Activated CD8-positive, alpha-beta memory T cell treated with anti-CD3 and anti-CD28 coated beads, Interleukin-2, amount 10 ng/mL, durations not matched to agents 7 days and 5 days (primary cell): ENCODE measurements at places on chromosomes 16 and 17. TPM values are rescaled to one million over a fixed set of nuclear protein-coding genes. Genes with fewer than 3 reads are reported as not detected.

Gene PLA2G10
- not detected for total RNA-seq

DNA sequence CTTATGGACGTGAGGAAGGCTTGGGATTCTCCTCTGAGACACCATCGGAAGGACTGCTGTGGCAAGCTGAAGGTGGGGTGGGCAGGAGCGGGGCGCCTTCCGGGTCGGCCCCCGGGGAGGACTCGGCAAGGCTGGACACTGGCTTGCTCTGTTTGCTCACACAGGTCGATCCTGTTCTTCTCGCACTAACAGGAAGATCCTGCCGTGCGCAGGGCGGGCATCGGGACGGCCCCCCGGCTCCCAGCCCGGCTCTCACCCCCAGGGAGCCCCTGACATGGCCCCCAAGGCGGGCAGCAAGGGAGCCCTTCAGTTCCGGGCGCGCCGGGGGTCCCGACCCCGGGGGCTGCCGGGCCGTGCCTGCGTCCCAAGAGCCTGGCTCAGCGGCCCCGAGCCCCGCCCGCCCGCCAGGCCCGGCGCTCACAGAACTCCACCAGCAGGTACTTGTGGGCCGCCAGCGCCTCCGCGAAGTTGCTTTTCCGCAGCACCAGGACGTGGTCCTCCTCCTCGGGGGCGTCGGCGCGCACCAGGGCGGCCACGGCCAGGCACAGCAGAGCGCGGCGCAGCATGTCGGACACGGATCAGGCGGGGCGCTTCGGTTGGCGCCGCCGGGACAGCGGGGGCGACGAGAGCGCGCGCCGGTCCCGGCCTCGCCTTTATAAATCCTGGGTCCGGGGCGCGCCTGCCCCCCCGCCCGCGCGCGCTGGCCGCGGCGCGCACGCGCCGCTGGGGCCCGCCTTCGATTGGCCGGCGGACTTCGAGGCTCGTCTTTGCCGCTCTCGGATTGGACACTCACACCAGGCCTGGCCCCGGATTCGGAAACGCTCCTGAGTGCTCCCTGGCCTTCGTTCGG, at the start of gene P4HB:
P4HB (minus strand) TSS at position 630 of the 850 bp plus-strand sequence; CDS start at position 566, 64 bp downstream.
- peak; percentile 57 for DNase-seq

- no peak for DNase-seq
Measured at GRCh38 chr17:64261417-64262145, 1.5 kb downstream of the TEX2 start.

- no peak for DNase-seq
Measured at GRCh38 chr16:72944757-72945485, 103.0 kb downstream of the ZFHX3 start.

- no peak for DNase-seq
Measured at GRCh38 chr16:55184052-55184451, 140.0 kb upstream of the IRX6 start.

- no peak for DNase-seq
Measured at GRCh38 chr17:57356719-57357391, 100.5 kb downstream of the MSI2 start.

GRCh38 chr17:80859002-80859941, 132.4 kb upstream of the CHMP6 start:
- DNase-seq = no peak

DNA sequence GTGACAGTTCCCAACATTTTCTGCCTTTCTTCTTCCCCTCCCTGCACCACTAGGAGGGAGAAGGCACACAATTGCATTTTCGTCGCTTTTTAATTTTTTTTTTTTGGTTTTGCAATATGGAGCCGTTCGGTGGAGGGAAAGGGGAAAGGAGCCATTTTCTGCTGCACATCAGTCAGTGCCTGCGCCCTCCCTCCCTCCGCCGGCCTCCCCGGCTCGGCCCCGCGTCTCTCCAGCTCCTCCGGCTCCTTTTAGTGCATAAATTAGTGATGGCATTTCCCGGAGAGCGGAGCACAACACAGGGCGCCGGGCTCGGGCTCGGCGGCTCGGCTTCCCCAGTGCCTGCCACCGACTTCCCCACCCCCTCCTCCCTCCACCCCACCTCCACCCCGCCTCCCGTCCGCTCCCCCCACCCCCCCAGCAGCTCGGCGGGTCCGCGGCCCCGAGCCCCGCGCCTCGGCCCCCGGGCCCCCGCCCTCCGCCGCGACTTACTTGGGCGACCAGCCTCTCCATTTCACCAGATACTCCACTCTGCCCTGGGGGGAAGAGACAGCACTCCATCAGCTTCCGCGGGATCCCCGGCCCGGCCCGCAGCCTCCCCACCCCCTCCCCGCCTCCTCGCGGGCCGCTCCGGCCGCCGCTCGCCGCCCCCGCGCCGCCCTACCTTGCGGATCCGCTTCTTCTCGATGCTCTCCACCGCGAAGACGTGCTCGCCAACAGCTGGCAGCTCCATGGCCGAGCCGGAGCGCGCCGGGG, 542 bp downstream of the CBX4 start:
- DNase-seq = peak; percentile 71

Gene KRTAP4-4
- total RNA-seq = not detected

- DNase-seq = no peak
Measured at GRCh38 chr17:34622862-34623623, 43.7 kb downstream of the TMEM132E start.

DNA sequence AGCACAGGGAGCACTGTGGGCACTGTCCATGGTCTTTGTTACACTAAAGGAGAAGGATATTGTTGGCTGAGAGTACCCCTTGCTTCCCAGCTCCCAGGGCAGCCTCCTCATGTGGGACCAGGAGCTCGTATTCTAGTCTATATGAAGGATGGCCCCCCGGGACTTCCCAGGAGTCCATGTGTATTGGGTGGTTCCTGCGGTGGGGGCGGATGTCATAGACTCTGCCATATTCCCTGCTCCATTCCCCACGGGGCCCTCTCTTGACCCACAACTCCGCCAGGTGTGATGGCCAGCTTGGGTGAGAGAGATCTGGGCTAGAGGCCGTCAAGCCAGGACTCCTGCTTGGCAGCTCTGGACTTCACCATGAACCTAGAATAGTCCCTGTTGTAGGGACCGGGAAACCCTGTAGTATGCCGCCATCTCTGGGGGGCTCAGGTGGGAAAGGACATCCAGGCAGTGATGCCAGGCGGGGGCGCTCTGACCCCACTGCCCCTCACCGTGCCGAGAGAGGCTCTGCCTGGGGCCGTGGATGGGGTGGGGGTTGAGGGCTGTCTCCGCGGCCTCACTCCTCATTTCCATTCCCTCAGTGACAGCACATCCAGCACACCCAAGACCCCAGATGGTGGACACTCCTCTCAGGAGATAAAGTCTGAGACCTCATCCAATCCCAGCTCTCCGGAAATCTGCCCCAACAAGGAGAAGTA, 37.8 kb downstream of the OR1D5 start:
- DNase-seq = no peak

- DNase-seq = no peak
Measured at GRCh38 chr16:23712976-23713375, at the start of gene ERN2. Gene ERN2 (minus strand): TSS chr16:23713222. CDS start chr16:23713187, 35 bp downstream.

Gene CRHR1
- not detected for total RNA-seq

- peak; percentile 85 for DNase-seq
Measured at GRCh38 chr17:35119370-35120165, at the start of gene RAD51D. Gene RAD51D (minus strand): TSS chr17:35119860. CDS start chr17:35119613, 247 bp downstream.

Gene VAT1L
- not detected for total RNA-seq

- no peak for DNase-seq
Measured at GRCh38 chr17:75873587-75874322, 4.6 kb downstream of the TRIM47 start.

- DNase-seq = no peak
Measured at GRCh38 chr17:9802294-9802693, 10.9 kb upstream of the DHRS7C start.

- DNase-seq = no peak
Measured at GRCh38 chr16:3590736-3591435, 13.7 kb upstream of the NLRC3 start.

DNA sequence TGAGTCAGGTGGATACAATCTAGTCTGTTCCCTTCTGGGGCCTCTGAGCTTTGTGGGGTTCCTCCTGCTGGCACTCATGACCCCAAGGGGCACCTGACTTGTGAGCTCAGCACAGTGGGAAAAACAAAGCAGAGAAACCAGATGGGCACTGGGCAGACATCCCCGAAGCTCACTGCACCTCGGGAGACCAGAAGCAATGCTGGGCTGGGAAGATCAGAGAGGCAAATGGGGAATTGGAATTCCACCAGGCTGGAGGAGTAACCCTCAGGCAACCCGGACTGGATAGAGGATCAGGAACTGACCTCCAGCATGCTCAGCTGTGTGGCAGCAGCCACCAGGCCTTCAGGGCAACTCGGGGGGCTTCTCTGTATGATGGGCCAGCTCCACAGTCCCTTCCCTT, 50.3 kb downstream of the ABCC12 start:
- DNase-seq = no peak

Gene ZC3H7A
- total RNA-seq = 85.9 TPM

Gene KRT13
- not detected for total RNA-seq

Gene ACSM2B
- total RNA-seq = not detected

Gene PTX4
- total RNA-seq = not detected

DNA sequence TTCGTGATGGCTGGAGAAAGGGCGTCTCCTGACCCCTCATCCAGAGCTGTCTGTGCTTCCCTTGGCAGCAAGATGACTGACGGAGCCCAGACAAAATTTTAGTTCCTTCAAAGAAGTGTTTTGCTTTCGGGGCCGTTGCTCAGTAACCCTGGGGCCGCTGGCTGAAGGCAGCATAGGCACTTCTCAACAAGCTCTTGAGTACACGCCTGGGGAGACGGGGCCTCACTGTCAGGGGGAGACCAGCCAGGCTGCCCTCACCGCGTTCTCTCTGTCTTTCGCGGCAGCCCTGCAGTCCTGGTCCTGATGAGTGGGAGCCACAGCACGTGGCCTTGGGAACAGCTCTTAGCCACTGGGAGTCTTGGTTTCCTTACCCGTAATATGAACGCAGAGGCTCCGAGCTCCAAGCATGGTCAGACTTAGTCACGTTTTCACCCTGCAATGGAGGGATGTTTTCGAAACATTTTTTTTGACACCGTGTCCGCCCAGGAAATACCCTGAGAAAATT, 86.0 kb downstream of the IRF8 start:
- DNase-seq = no peak

Gene KRT33A
- total RNA-seq = not detected

Gene FAM20A
- total RNA-seq = not detected

Gene MYCBPAP
- 13.9 TPM for total RNA-seq

Gene TNFRSF17
- total RNA-seq = not detected

- no peak for DNase-seq
Measured at GRCh38 chr16:86914876-86915717, 336.7 kb downstream of the FOXL1 start.

DNA sequence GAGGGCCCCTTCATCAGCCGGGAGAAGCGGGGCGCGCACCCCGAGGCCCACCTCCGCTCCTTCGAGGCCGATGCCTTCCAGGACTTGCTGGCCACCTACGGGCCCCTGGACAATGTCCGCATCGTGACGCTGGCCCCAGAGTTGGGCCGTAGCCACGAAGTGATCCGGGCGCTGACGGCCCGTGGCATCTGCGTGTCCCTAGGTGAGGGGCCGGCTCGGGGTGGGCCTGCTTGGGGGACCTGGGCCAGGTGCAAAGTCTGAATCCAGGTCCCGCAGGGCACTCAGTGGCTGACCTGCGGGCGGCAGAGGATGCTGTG, 3.5 kb downstream of the CEMP1 start:
- no peak for DNase-seq

Gene SLC2A4
- total RNA-seq = not detected
